Omental fat pad (tissue), 4 donors: ENCODE measurements at places on chromosomes 13 and 19.

DNA sequence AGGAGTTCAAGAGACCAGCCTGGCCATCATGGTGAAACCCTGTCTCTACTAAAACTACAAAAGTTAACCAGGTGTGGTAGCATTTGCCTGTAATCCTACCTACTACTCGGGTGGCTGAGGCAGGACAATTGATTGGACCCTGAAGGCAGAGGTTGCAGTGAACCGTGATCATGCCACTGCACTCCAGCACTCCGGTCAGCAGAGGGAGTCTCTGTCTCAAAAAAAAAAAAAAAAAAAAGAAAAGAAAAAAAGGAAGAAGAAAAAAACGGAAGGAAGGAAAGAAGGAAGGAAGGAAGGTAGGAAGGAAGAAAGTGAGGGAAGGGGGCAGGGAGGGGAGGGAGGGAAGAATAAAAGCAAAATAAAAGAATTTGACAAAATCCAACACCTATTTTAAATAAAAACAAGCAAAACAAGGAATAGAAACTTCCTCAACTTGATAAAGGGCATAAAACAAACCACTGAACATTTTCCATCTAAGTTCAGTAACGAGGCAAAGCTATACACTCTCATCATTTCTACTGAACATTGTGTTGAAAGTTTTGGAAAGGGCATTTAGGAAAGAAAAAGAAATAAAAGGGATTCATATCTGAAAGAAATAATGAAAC is 411.6 kb upstream of the SLITRK5 start:
- no peak for DNase-seq

GRCh38 chr13:26412263-26412662 is 145.2 kb upstream of the WASF3 start:
- DNase-seq = no peak

DNA sequence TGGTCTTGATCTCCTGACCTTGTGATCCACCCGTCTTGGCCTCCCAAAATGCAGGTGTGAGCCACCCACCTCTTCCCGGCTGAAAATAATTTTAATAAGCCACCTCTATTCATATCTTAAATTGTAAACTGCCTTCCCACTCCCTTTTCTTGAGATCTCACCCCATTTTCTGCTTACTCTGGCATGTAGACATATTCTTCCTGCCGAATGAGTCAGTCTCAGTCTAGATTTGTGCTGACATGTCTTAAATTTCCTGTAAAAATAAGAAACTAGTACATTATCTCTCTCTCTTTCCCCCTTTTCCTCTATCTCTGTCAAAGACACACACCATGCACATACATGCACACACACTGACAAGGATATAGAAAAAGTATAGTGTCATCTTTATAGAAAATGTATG is 60.9 kb downstream of the THSD1 start:
- DNase-seq = no peak

- DNase-seq = no peak
These were observed 82.4 kb downstream of the PIBF1 start for GRCh38 chr13:72864142-72865011.

GRCh38 chr13:50613356-50613831 is 230.1 kb downstream of the DLEU7 start:
- no peak for DNase-seq

- DNase-seq = no peak
These were observed 1.9 kb upstream of the LMTK3 start for GRCh38 chr19:48513289-48514122.

GRCh38 chr13:58343076-58343475 is 711.5 kb downstream of the PCDH17 start:
- no peak for DNase-seq

DNA sequence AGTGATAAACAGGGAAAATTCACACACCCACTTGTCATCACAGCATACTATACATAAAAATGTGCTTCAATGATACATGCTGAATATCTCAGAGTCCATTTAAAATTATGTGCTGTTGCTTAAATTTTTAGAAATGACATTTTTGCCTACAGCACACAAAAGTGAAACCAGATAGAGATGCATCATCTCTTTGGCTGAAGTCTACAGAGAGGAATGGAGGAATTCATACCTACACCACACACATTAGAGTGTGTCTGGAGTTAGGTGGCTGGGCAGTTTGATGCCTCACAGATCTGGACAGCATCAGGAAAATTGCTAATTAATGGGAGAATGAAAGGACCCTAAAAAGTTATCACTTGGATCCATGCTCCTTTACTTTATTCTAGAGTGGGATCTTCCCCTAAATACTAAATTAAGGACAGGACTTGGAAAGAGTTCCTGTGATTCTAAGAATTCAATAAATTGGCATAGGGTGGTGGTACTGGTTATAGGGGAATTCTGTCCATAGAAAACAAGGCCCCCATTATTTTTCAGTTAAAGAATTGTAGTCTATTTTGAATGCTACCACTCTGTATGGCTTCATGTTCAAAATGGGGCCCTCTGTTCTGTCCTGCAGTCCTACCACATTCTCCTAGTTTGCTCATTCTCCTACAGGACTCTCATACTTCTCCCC is 41.3 kb downstream of the RCBTB2 start:
- no peak for DNase-seq

DNA sequence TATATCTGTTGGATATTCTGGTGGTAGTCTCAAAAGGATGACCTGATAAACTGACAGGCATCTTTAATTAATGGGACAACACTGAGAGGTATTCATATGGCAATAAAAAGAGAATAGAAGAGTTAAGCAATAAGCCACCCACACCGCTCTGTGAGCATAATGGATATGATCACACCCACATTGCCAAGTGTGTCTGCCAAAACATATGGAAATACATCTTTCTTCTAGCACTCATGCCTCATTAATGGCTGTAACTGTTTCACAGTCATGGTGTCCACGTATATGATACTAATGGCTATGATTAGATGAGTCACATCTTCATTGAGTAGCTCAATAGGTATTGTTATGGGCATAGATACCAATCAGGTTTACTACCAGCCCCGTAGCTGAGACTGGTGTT is 13.1 kb downstream of the IGFL3 start:
- DNase-seq = no peak

GRCh38 chr19:48619692-48620585 is 633 bp downstream of the SPHK2 start:
- no peak for DNase-seq

GRCh38 chr13:42214446-42214845 is 57.5 kb upstream of the AKAP11 start:
- DNase-seq = no peak

DNA sequence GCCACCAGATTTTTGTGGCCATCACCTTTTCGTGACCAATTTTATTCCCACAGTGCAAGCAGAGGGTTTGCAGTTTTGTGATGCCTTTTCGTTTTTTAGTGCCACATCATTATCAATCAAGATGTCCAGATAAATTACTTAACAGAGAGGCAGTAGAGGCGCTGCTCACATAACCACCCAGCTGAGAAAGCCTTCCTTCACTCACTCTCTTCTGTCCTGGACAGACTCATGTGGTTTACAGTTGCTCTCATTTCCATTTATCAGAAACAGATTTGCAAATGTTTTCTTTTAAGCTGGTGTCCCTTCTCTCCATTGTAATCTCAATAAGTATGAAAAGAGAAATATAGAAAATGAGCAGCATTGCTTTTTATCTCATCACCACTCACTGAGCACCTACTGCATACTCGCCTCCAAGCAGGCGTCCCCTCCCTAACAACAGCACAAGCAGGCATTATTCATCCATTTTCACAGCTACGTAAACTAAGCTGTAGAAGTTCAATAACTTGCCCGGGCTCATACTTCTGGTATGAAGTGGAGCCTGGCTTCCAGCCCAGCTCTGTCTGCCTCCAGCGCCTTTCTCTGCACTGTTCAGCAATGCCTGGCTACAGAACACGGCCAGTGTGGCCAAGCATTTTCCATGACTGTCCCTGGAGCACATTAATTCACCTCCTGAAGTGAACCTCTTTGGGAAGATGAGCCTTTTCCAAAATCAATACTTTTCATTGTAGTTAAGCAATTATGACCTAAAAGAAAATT is 34.6 kb upstream of the KATNAL1 start:
- no peak for DNase-seq

DNA sequence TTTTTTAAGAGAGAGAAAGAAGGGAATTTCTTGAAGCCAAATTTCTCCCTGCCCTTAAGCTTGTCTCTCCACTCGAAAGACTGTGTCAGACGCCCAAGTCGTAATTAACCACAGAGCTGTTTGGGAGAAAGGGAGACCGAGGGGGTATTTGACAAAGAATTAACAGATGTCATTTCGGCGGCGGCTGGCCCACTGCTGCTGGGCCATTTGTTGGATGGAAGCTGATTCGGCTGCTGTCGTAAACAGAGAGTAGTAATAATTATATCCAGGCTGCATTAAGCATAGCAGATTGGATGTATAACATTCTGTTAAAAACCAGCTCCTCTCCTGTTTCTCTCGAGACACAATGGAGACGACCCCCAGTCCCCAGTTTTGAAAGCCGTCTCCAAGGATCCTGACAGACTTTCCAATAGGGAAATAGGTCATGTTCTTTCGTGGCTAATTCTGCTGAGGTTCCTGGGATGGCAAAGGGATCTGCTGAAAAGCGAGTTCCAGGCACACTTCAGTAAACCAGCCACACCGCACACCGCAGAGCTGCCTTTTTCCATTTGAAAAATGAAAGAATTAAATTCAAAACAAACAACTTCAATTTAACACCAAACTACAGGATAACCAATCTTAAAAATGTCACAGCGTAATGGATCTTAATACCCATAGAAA is 71.5 kb downstream of the KCTD15 start:
- DNase-seq = no peak

DNA sequence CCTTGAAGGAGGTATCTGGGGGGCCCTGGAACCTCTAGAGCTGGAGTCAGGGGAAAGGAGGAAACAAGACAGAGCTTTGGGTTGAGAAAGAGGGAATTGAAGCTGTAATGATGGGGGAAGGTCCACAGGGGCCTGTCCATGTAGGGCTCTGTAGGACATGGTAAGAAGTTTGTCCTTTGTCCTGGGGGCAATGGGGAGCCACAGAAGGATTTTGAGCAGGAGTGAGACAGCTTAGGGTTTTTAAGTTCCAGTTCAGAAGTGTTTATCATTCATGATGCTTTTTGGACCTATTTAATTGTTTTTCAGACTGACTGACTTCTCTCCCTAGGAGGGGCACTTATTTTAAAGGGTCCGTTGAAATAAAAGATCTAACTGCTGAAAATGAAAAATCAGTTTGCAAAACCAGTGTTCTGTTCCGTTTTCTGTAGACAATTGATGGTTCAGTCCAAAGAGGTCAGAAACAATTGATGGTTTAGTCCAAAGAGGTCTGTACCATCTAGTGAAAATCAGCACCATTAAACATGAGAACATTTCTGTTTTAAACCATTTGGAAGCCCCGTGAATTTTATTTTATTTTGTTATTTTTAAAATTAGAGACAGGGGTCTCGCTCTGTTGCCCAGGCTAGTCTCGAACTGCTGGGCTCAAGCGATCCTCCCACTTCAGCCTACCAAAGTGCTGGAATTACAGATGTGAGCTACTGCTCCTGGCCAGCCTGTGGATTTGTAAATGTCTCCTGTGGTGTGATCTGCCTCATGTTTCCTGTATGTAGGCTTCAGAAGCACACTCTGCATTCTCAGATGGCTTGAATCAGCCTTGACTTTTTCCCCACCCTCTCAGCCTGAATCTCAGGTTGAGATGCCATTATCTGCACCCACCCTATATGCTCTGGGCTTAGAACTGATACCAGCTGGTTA is 8.4 kb downstream of the PLD3 start:
- DNase-seq = no peak

GRCh38 chr13:72590091-72590740 is 137.2 kb downstream of the MZT1 start:
- DNase-seq = no peak

DNA sequence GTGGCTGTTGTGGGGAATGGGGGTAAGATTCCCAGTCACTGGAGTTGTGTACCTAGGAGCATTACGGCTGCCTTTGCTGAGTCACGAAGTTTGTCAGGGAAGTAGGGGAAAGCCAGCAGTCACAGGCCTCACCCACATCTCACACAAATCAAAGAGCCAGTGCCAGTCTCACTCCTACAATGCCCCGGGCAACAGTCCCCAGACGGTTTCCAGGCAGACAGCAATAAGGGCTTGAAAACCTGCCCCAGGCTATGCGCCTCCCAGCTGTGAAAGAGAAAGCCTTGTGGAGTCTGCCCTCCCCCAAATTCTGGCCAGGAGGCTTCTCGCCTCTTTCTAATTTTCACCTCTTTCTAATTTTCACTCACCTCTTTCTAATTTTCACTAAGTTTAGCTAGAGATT is 142.3 kb upstream of the EDNRB start:
- DNase-seq = no peak

DNA sequence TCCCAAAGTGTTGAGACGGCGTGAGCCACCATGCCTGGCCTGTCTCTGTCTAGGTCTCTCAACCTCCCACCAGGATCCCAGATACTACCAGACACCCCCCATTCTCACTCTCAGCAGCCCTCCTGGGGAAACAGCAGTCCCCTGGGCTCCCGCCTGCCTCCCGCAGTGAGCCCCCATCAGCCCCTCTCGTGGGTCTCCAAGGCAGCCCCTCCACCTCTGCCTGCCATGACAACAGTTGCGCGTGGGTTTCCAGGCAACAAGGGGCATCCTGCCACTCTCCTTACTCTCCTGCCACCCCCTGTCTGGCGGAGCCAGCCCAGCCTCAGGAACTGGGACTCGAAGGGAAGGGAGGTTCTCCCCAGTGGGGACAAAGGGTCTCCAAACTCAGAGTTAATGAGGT is 5.2 kb downstream of the LRRC4B start:
- no peak for DNase-seq

DNA sequence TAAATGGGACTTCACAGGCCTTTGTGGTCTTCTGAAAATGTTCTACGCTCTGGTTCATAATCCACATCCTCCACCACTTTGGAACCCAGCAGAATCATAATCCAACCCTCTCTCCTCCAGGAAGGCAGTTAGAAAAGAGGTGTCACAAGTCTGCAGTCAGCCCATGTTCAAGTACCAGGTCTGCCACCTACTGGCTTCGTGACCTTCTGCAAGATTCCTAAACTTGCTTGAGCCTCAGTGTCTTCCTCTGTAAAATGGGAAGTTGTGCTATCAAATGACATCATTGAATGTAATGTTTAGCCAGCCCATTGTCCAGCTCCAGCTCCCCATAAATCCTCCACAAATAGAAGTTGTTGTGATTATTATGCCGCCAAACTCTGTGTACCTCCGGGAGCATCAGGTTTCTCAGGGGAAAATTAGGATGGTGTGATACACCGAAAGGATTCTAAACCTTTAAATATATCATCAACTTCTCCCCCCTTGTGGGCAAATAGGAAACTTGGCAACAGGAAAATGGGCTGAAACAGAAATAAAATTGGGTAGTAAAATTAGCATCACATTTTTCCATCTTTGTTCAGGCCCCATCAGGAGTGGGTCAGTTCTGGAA is 109.7 kb downstream of the NUFIP1 start:
- DNase-seq = no peak

- DNase-seq = no peak
These were observed 2.2 kb downstream of the TNNT1 start for GRCh38 chr19:55146705-55147273.

GRCh38 chr13:38255600-38255999 is 94.1 kb upstream of the UFM1 start:
- DNase-seq = no peak

- DNase-seq = no peak
These were observed 11.7 kb downstream of the PLIN4 start for GRCh38 chr19:4506449-4507149.

- no peak for DNase-seq
These were observed 346.4 kb downstream of the FGF9 start for GRCh38 chr13:22017226-22017625.
